NCI-H1092 (cell line): ENCODE measurements at places on chromosomes 2 and 18.

DNA sequence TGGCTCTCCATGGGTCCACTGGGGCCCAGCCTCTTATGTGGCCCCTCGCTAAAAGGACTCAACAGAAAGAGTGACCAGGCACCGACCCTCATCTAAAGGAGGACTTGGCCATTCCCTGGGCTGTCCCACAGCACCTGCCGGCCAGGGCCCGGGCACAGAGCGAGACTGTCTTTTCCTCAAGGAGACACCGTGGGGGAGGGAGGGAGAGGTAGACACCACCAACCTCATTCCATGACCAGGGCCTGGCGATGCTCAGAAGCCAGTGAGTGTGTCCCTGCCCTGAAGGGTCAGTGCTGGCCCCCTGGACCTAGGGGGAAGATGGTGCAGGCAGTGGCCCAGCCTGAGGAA lies 39.8 kb upstream of the ALPP start:
- no peak for DNase-seq

DNA sequence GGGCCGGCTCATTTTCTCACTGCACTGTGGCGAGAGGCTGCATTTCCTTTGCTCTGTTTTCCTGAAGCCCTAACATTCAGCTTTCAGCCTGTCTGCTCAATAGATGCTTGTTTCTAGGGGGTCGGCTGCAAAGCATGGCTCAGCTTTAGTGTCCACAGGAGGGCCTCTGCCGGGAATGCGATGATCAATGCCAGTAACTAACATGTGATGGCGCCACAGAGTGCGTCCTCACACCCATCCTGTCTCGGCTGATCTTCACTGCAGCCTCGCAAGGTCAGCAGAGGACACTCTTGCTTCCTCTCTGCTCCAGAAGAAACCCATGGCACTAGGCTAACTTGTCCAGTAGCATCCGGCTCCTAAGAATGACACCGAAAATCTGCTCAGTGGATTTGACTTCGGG lies 156.4 kb upstream of the PXDN start:
- no peak for DNase-seq

- no peak for DNase-seq
These were observed 9.1 kb upstream of the ARID5A start for GRCh38 chr2:96527286-96528005.

- DNase-seq, result no peak
These were observed 23.8 kb downstream of the COPS8 start for GRCh38 chr2:237109421-237109934.

DNA sequence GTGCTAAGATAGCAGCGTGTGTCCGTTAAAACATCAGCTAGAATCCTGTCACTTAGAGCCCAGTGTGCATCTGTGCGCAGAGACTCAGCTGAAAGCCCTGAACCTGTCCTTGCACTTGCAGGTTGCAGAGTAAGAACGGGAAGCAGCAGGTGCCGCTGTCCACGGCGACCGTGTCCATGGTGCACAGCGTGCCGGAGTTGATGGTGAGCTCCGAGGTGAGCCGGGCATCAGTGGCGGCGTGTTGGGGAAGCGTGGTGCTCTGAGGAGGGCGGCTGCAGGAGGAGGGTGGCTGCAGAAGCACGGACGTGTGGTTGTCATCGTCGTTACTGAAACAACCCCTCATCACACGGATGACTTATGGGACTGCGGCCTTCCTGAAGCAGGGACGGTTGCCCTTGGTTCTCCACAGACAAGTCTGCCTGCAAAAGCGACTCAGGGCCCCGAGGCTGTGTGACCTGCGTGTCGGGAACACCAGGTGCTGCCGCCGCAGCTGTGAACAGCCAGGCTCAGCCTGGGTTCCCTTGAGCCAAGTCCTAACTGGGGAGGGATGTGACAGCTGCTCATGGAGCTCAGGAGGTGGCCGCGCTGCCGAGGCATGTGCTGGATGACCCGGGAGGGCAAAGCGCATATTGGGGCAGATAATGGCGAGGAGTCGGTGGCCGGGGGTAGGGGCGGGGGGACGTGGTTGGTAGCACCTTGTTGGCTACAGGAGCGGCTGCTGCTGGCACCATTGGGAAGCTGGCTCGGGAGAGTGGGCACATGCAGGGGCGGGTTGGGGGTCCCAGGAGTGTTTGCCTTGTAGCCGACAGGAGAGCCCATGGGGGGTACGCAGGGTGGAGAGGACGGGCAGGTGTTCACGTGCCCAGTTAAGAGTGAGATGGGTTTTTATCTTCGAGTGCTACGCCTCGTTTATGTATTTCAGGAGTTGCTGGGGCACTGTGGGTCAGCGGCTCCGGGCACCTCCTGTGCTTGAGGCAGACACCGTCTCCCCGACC lies 16.6 kb downstream of the CTDP1 start:
- no peak for DNase-seq

DNA sequence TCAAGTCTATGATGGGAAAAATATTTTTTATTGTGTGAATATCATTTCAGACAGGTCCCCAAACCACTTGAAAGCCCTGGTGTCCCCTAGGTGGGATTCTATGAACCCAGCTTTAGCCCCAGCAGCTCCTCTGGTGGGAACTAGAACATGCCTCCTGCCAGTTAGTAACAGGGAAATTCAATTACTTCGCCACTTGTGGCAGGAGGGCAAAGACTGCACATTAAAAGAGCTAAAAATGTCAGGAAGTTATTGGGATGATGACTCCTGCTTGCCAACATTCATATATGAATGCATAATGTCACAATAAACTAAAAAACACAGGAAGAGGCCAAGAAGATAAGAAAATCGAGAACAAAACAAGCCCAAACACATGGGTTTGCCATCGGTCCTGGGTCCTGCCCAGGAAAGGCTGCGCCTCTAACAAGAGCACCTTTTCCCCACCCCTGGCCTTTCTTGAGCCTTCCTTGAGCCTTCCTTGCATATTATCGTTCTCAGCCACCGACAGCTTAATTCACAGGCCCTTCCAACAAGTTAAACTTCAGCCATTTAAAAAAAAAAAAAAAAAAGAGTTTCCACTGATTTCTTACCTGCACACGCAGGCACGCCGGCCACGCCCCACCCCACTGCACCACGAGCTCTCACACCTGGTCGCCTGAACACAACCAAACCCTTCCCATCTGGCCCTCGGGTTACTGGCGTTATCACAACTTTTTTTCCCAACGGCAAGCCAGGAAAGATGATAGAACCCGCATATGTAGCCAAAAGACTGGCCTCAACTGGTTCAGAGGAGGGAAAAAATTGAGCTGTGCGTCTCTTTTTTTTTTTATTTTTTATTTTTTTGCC lies 23.4 kb downstream of the BCL11A start:
- no peak for DNase-seq
